ENCODE measurements at places on chromosomes 5 and 9.

- no peak for DNase-seq
Observed at GRCh38 chr9:18665947-18666346, 192.0 kb downstream of the ADAMTSL1 start.

GRCh38 chr5:61768692-61769281 is 436.7 kb downstream of the ZSWIM6 start:
- no peak for DNase-seq

- no peak for DNase-seq
Observed at GRCh38 chr5:125198270-125198974, 452.0 kb upstream of the ZNF608 start.

- no peak for DNase-seq
Observed at GRCh38 chr9:27196383-27196782, 87.4 kb downstream of the TEK start.

DNA sequence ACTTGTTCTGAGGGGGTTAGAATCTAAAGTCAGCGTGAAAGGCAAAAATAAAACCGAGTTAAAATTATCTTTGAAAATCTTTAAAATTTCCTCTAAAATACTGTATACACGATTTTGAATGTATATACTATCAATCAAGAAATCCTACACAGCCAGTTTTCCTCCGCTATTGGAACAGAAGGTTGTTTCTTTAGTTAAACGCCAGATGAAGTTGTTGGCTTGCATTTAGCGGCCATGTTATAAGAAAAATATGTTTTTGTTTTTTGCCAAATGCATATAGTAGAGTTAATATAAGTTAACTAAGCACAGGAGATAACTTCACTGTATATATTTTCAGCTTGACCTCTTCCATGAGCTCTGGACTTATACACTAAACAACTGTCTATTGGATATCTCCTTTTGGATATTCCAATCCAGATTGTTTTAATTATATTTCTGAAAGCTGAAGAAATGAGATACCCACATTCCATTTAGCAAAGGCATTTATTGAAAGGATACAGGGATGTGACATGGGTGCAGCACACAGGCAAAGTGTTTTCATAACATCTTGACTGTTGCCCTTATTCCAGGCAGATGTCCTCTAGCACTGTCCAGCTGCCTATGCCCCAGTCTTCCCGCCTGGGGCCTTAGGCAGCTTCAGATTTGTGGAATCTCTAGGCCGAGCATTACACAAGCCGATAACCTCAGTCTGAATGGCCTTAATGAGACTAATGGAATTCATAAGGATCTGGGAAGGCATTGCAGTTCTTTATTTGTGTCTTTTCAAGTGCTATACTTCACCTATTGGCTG is 10.0 kb upstream of the ATG10 start:
- no peak for DNase-seq

DNA sequence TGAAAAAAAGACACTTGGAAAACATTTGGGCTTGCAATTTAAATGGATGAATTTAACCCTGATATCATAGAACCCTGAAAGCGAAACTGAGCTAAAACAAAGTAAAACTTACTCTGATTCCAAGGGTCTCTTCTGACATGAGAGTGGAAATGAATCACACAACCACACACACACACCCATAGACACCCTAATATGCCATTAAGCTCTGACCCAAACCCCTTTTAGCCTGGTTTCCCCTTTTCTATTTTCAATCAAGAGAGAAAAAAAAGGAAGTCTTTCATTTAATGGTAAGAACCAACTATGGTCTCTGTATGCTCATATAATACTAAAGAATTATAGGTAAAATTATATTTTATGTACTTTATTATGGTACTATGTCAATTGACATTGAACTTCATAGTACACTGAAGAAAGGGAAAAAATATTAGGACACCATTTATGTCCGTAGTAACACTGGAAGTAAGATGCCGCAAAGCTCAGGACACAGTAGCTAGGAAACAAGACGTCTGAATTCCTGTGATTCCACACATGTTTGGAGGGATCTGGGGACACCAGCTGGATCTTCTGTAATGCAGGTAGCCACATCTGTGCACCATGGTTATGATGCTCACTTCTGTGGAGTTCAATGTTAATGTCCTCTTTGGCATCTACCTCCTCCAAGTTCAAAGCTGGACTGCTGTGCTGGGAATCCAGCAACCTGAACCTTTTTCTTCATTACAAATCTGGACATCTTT is 95.8 kb downstream of the PCSK1 start:
- DNase-seq = no peak

DNA sequence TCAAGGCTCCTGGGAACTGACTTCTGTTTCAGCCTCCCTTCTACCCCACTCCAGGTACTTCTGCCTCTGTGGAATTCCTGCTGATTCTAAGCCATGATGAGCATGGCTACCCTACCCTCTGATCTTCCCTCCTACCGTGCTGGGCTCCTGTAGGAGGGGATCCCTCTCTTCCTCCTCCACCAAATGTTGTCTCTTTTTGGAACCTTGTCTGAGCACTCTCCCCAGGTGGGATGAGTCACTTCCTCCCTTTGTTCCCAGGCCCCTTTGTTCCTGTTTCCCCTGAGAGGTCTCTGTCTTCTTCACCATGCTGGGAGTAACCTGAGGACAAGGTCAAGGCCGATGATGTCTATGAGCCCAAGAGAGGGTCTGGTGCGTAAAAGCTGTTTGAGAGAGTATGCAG is 213.2 kb downstream of the GABBR2 start:
- DNase-seq = no peak

DNA sequence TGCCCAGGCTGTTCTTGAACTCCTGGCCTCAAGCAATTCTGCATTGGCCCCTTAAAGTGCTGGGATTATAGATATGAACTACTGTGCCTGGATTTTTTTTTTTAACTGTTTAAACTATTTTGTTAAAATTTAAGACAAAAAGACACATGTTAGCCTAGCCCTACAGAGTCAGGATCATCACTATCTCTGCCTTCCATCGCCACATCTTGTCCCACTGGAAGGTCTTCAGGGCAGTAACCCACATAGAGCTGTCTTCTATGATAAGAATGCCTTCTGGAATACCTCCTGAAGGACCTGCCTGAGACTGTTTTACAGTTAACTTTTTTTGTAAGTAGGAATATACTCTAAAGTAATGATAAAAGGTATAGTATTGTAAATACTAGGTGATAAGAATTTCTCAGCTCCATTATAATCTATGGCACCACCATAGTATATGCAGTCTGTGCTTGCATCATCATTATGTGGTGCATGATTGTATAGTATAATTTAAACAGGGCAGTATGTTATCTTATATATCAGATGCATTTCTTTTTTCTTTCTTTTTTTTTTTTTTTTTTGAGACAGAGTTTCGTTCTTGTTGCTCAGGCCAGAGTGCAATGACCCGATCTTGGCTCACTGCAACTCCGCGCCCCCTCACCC is 52.7 kb downstream of the DENND4C start:
- DNase-seq = no peak

DNA sequence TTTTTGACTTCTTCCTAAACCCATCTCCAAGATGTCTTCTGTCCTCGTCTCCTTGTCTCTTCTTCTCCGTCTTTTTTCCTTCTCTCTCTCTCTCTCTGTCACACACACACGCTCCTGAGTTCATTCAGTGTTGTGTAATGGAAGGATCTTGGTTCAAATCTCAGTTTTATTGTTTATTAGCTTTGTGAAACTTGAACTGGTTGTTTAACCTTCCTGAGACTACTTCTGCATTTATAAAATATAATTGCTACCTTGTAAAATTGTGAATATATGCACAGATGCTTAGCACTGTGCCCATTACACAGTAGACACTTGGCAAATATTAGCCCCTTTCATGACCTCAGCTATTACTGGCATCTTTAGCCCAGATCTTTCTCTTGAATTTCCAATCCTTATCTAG is 2.4 kb upstream of the NADK2 start:
- no peak for DNase-seq

DNA sequence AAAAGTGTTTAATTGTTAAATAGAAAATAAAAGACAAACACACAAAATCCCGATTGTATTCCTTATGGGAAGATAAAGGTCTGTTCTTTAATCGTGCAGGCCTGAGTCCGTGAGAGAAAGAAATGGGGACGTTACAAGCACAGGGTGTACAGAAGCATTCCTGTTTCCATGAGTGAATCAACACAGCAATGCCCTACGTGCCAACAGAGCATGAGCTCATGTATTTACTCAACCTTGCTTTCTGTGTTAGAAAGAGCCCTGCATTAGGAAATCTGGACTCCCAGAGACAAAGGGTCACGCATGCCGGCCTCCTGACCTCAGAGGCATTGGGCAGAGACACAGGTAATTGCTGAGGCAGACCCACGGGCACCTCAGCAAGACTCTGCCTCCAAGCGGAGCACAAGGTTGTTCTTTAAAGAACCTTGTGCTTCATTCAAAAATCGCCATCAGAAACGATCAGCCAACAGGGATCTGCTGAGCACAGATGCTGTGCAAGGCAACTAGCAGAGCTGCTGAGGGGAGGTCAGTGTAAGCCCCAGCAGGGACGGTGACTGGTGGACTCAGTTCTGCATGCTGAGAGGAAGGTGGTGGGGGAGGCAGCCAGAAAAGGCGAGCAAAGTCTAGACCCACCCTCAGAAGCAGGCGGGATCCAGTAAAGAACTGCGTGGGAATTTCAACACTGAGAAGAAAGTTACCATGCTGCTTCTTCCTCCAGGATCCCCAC is 101.0 kb downstream of the TLE1 start:
- DNase-seq = no peak

GRCh38 chr9:16602494-16602893 is 268.0 kb downstream of the BNC2 start:
- DNase-seq = no peak

GRCh38 chr9:35749515-35750255 is 598 bp downstream of the RGP1 start:
- no peak for DNase-seq

DNA sequence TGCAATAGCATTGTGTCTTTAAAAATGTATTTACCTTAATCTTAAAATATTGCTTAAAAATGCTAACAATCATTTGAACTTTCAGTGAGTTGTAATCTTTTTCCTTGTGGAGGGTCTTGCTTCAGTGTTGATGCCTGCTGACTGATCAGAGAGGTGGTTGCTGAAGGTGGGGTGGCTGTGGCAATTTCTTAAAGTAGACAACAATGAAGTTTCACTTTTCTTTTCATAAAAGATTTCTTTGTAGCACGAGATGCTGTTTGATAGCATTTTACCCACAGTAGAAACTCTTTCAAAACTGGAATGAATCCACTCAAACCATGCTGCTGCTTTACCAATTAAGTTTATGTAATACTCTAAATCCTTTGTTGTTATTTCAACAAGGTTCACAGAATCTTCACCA is 50.8 kb downstream of the NR3C1 start:
- DNase-seq = no peak

DNA sequence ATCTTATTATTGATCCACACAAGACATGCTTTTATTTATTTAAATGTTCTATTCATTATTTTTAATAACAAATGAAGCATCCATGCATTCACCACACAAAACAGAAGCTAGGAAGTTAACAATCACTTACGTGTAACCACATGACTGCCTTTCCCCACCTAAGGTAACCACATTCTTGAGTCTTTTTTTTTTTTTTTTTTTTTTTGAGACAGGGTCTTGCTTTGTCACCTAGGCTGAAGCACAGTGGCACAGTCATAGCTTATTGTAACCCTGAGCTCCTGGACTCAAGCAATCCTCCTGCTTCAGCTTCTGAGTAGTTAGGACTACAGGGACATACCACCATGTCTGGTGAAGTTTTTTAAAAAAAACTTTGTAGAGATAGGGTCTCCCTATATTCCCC is 133.0 kb downstream of the DOCK2 start:
- no peak for DNase-seq

GRCh38 chr5:148951612-148952011 is 111.2 kb downstream of the SH3TC2 start:
- no peak for DNase-seq

DNA sequence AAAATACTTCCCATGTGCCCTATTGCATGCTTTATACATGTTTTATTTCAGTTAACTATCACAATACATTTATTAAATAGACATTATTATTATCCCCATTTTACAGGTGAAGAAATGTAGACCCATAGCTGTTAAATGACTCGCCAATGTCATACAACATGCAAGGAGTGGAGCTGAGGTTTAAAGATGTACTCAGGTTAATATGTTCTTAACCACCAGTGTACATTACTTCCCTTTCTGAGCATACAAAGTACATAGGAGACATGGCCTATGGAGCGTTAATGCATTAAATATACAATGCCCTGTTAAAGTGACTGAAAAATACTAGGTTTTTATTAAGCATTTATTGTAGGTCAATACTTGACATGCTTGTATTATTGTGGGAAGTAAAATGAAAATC is 407.0 kb downstream of the PDE4D start:
- no peak for DNase-seq

GRCh38 chr9:31302620-31303418 is 1081.6 kb upstream of the ACO1 start:
- no peak for DNase-seq

DNA sequence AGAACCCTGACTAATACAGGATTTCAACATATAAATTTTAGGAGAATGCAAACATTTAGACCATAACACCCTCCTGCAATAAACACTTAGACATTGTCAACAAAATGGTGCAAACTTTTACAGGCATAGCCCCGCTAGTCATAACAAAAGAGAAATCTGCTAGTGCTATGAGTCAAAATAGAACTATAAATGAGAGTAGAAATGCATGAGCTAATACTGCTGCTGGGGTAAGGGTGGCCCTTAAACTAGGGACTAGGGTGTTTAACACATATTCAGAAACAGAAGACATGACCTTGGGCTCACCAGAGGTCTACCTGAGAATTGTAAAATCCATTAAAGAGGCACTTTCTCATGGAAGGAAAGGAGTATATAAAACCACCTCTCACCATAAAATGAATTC is 131.6 kb downstream of the TLR4 start:
- no peak for DNase-seq

GRCh38 chr5:96150007-96150406 is 188.4 kb upstream of the ELL2 start:
- DNase-seq = no peak
